ENCODE measurements at places on chromosomes 7 and 10.
A peak's percentile ranks its signal among the peaks of the same experiment; 100 is the strongest.

GRCh38 chr7:91149341-91150246 is 114.6 kb upstream of the FZD1 start:
- no peak overlapping the region for H3K27ac ChIP-seq
- H3K4me3 ChIP-seq: no peak overlapping the region
- H3K27me3 ChIP-seq: no peaks in the 10 kb centered on the region
- no peaks in the 10 kb centered on the region for H3K4me1 ChIP-seq

GRCh38 chr10:87093632-87094372 is 841 bp downstream of the GLUD1 start:
- peak; percentile 78 for DNase-seq
- H3K4me3 ChIP-seq: peak overlapping the region; percentile 96

GRCh38 chr7:120254845-120255244 is 18.1 kb upstream of the KCND2 start:
- H3K4me1 ChIP-seq: no peaks in the 10 kb centered on the region
- no peak for DNase-seq
- no peak overlapping the region for H3K27ac ChIP-seq
- no peak overlapping the region for H3K4me3 ChIP-seq
- H3K27me3 ChIP-seq: no peaks in the 10 kb centered on the region

- H3K4me1 ChIP-seq: peaks cover 10% of the 10 kb centered on the region
- peaks cover 2% of the 10 kb centered on the region for H3K27me3 ChIP-seq
- no peak for DNase-seq
- no peaks in the 10 kb centered on the region for H3K36me3 ChIP-seq
- H3K27ac ChIP-seq: no peak overlapping the region
Measured at GRCh38 chr7:30254717-30255063, 29.7 kb upstream of the ZNRF2 start.

- H3K36me3 ChIP-seq: no peaks in the 10 kb centered on the region
- no peak overlapping the region for H3K27ac ChIP-seq
- H3K4me3 ChIP-seq: no peak overlapping the region
- H3K4me1 ChIP-seq: no peaks in the 10 kb centered on the region
Measured at GRCh38 chr10:123854498-123854897, 37.1 kb downstream of the CPXM2 start.

GRCh38 chr10:101595591-101596433 is 7.7 kb downstream of the DPCD start:
- H3K4me1 ChIP-seq: no peaks in the 10 kb centered on the region
- no peak overlapping the region for H3K27ac ChIP-seq
- no peaks in the 10 kb centered on the region for H3K36me3 ChIP-seq
- H3K27me3 ChIP-seq: no peaks in the 10 kb centered on the region
- H3K4me3 ChIP-seq: no peak overlapping the region

DNA sequence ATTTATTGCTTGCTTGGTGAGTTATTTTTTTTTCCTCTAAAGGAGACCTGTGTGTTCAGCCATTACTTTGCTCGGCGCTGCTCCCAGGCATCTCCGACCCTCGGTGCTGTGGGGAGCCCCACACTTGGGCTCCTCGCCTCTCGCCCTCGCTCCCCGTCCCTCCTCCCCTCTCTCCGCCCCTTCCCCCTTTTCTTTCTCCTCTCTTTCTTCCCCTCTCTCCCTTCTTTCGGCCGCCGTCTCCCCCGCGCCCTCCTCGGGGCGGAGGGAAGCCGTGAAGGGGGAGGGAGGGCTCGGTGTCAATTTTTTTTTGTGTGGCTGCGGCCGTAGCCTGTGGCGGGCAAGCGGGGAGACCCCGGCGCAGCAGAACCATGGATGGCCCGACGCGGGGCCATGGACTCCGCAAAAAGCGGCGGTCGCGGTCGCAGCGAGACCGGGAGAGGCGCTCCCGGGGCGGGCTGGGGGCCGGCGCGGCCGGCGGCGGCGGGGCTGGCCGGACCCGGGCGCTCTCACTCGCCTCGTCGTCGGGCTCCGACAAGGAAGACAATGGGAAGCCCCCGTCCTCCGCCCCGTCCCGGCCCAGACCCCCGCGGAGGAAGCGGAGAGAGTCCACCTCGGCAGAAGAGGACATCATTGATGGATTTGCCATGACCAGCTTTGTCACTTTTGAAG is 1.1 kb downstream of the AUTS2 start:
- peak overlapping the region; percentile 59 for H3K27ac ChIP-seq
- no peaks in the 10 kb centered on the region for H3K36me3 ChIP-seq
- no peak for DNase-seq
- peaks cover 8% of the 10 kb centered on the region for H3K4me1 ChIP-seq
- H3K27me3 ChIP-seq: peaks cover 36% of the 10 kb centered on the region

- peaks cover 6% of the 10 kb centered on the region for H3K36me3 ChIP-seq
- no peak overlapping the region for H3K27ac ChIP-seq
- H3K4me3 ChIP-seq: no peak overlapping the region
- H3K4me1 ChIP-seq: peaks cover 15% of the 10 kb centered on the region
- peaks cover 10% of the 10 kb centered on the region for H3K27me3 ChIP-seq
Measured at GRCh38 chr10:7534480-7534852, 123.6 kb upstream of the SFMBT2 start.

- H3K4me3 ChIP-seq: no peak overlapping the region
- H3K27me3 ChIP-seq: no peaks in the 10 kb centered on the region
- H3K27ac ChIP-seq: no peak overlapping the region
- DNase-seq: no peak
- peaks cover 3% of the 10 kb centered on the region for H3K4me1 ChIP-seq
Measured at GRCh38 chr7:45117582-45117981, 6.1 kb upstream of the TBRG4 start.

DNA sequence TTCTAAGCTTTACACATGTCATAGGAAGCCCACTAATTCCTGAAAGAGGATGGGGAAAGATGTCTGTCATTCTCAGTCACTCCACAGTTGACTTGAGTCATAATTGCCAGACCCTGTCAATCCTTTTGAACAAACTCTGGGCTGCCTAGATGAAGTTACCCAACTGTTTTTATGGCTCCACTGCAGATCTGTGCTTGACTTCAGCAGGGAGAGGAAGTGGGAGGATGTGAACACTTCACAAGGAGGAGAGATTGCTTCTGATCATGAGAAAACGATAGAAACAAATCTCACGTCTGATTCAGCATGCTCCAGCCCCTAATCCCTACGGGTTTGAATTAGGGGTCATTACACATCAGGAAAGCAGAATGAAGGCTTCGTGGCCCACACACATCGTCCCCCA is 596.6 kb upstream of the CELF2 start:
- H3K27me3 ChIP-seq: no peaks in the 10 kb centered on the region
- no peak overlapping the region for H3K27ac ChIP-seq
- no peak overlapping the region for H3K4me3 ChIP-seq
- H3K36me3 ChIP-seq: no peaks in the 10 kb centered on the region
- peaks cover 7% of the 10 kb centered on the region for H3K4me1 ChIP-seq

DNA sequence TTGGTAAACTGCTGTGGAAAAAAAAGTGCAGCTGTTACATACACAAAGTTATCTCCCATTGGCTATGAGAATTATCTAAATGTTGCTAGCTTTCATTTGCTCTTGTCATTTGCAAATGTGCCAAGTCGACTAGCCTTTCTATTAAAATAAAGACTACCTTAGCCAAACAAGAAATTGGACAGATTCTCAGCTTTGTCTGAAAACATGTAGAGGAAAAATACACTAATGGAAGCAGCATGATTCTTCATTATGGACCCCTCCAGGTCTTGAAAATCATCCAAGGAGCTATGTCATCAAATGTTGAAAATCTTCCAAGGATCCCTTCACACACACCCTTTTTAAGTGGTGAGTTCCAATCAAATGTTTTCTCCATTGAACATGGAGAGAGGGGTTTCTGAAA is 237.7 kb downstream of the ETV1 start:
- no peaks in the 10 kb centered on the region for H3K36me3 ChIP-seq
- no peaks in the 10 kb centered on the region for H3K4me1 ChIP-seq
- H3K27ac ChIP-seq: no peak overlapping the region

GRCh38 chr10:30398193-30398592 is 35.8 kb upstream of the MAP3K8 start:
- no peak overlapping the region for H3K27ac ChIP-seq
- no peaks in the 10 kb centered on the region for H3K36me3 ChIP-seq
- peaks cover 17% of the 10 kb centered on the region for H3K27me3 ChIP-seq
- no peak overlapping the region for H3K4me3 ChIP-seq
- DNase-seq: no peak

DNA sequence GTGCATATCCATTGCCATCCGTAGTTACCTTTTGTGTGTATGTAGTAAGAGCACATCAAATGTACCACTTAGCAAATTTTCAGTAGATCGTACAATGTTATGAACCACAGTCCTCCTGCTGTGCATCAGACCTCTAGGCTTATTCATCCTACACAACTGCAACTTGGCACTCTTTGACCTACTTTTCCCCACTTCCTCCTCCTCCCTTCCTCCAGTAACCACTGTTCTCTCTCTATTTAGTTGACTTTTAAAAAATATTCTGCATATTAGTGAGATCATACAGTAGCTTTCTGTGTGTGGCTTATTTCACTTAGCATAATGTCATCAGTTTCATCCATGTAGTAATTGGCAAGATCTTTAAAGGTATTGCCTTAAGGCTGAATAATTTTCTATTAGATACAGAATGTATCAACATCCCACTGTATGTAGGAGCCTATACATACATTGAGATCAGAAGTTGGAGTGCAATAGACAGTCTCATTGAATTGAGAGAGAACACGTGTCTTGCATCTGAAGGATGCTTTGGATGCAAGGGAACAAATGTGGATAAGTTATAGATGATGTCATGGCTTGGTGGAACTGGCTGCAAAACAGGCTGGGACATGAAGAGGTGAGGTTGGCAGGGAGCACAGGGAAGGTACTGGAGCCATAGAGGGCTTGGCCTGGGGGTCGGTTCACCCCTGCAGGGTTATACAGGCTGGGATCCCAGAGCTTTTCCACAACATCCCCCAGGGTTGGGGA is 83.0 kb upstream of the FAM180A start:
- H3K27me3 ChIP-seq: peaks cover 2% of the 10 kb centered on the region
- H3K36me3 ChIP-seq: no peaks in the 10 kb centered on the region
- DNase-seq: no peak
- H3K4me1 ChIP-seq: peaks cover 12% of the 10 kb centered on the region
- no peak overlapping the region for H3K27ac ChIP-seq

GRCh38 chr7:137564677-137565076 is 221.1 kb upstream of the PTN start:
- H3K4me1 ChIP-seq: no peaks in the 10 kb centered on the region
- no peak overlapping the region for H3K27ac ChIP-seq
- DNase-seq: no peak
- no peaks in the 10 kb centered on the region for H3K27me3 ChIP-seq
- no peak overlapping the region for H3K4me3 ChIP-seq

DNA sequence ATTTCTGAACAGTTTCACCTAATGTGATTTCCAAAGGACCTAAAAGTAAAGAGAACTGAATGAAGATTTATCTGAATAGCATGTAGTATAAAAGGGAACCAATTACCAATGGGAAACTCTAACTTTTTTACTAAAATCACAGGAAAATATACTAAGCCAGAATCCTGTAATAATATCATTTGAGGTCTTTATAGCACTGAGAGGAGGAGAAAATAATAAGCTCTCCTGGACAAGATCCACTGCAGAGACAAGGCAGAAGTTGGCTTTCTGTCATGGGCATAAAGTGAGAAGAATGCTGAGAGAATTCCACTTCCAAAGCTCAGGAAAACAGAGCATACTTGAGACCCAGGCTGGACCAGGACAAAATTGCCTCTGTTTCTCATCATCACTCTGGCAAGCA is 1131.4 kb downstream of the SORCS1 start:
- no peaks in the 10 kb centered on the region for H3K36me3 ChIP-seq
- no peaks in the 10 kb centered on the region for H3K27me3 ChIP-seq
- no peak for DNase-seq
- H3K4me1 ChIP-seq: no peaks in the 10 kb centered on the region
- no peak overlapping the region for H3K4me3 ChIP-seq

- no peak overlapping the region for H3K4me3 ChIP-seq
- no peak overlapping the region for H3K27ac ChIP-seq
- H3K4me1 ChIP-seq: no peaks in the 10 kb centered on the region
- no peaks in the 10 kb centered on the region for H3K36me3 ChIP-seq
- no peak for DNase-seq
Measured at GRCh38 chr7:82375129-82375528, 68.4 kb downstream of the CACNA2D1 start.

DNA sequence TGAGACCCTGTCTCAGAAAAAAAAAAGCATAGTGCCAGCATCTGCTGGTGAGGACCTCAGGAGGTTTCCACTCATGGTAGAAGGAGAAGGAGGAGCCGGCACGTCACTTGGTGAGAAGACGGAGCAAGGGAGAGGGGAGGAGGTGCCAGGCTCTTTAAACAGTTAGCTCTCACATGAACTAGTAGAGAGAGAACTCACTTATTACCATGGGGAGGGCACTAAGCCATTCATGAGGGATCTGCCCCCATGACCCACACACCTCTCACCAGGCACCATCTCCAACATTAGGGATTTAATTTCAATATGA is 62.9 kb upstream of the VKORC1L1 start:
- H3K27ac ChIP-seq: no peak overlapping the region
- H3K4me3 ChIP-seq: no peak overlapping the region
- DNase-seq: no peak
- H3K4me1 ChIP-seq: no peaks in the 10 kb centered on the region
- H3K36me3 ChIP-seq: peaks cover 8% of the 10 kb centered on the region
- H3K27me3 ChIP-seq: no peaks in the 10 kb centered on the region

GRCh38 chr10:72132854-72133253 is 44.5 kb upstream of the SPOCK2 start:
- no peak overlapping the region for H3K4me3 ChIP-seq
- H3K36me3 ChIP-seq: peaks cover 36% of the 10 kb centered on the region
- no peak for DNase-seq
- H3K27ac ChIP-seq: peak overlapping the region; percentile 13

DNA sequence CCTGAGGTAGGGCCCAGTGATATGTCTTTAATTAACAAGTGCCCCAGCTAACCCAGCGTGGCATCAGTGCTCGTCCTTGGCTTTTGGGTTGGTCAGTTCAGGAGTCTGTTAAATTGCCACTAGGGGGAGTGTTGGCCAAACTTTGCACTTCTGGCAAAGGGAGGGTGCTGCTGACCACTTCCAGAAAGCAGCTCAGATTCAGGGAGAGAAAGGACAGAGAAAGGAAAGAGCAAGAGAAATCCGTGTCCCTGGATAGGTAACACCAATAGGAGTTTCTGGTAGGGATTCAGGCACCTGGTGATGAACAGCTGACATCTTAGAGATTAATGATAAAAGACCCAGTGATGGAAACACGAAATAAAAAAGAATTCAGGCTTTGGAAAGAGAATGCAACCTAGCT is 243.1 kb upstream of the AOAH start:
- H3K4me1 ChIP-seq: peaks cover 38% of the 10 kb centered on the region
- H3K36me3 ChIP-seq: peaks cover 34% of the 10 kb centered on the region
- no peaks in the 10 kb centered on the region for H3K27me3 ChIP-seq
- DNase-seq: no peak
- no peak overlapping the region for H3K4me3 ChIP-seq

DNA sequence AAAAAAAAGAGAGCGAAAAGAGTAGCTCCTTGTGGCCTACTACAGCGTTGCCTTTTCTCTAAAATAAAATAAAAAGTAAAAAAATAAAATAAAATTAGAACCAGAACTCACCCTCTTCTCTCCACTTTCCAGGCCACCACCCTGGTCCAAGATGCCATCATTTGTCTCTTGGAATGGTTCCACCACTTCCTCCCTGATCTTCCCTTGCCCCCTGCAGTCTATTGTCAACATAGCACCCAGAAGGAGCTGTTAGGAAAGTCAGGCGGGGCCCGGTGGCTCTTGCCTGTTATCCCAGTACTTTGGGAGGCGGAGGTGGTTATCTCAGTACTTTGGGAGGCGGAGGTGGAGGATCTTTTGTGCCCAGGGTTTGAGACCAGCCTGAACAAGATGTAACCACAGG is 7.6 kb upstream of the GRID2IP start:
- no peaks in the 10 kb centered on the region for H3K27me3 ChIP-seq
- H3K4me1 ChIP-seq: peaks cover 6% of the 10 kb centered on the region
- no peaks in the 10 kb centered on the region for H3K36me3 ChIP-seq
- peak; percentile 35 for DNase-seq
- no peak overlapping the region for H3K4me3 ChIP-seq

GRCh38 chr10:70879207-70879606 is 9.2 kb downstream of the PCBD1 start:
- H3K36me3 ChIP-seq: peaks cover 39% of the 10 kb centered on the region
- H3K4me3 ChIP-seq: no peak overlapping the region
- peaks cover 8% of the 10 kb centered on the region for H3K4me1 ChIP-seq
- H3K27ac ChIP-seq: peak overlapping the region; percentile 50
- no peak for DNase-seq

Data from activated naive CD8-positive, alpha-beta T cell treated with anti-CD3 and anti-CD28 coated beads, Interleukin-2, amount 50 U/mL, for 24 hours (primary cell).